ENCODE measurements at places on chromosomes 13 and 19.

DNA sequence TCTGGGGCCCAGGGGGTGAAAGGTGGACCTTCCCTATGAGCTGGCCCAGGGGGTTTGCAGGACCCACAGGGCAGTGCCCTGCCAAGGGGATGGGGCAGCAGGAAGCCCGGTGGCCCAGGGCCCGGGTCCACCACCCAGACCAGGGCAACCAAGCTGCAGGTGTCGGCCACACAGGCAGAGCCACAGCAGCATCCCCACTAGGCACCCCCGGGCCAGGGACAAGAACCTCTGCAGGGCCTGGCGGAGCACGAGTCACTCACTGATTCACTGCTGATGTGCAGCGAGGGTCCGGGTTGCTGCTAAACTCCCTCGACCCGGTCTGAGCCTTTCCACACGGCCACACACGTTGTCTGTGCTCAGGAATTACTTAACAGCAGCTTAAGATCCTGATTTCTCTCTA, 8.8 kb downstream of the FZR1 start:
- no peak for DNase-seq

DNA sequence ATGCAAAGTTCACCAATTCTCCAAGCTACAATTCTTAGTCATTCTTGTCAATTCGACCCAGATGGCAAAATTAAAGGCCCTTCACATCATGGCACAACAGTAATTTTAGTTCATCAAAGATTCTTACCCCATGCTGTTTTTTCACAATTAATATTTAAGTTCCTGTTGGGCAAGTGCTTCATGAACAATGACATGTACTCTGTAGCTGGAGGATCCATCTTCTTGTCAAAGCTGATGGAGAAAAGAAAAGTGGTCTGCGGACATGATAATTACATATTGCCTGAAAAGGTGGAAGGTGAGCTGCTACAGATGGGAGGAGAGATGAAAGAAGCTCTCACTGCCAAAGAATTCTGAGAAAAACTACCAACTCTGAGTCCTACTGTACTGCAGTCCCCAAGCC, 1370.3 kb upstream of the SLC10A2 start:
- no peak for DNase-seq

GRCh38 chr19:57363688-57364181, 384 bp downstream of the TRAPPC2B start:
- no peak for DNase-seq

DNA sequence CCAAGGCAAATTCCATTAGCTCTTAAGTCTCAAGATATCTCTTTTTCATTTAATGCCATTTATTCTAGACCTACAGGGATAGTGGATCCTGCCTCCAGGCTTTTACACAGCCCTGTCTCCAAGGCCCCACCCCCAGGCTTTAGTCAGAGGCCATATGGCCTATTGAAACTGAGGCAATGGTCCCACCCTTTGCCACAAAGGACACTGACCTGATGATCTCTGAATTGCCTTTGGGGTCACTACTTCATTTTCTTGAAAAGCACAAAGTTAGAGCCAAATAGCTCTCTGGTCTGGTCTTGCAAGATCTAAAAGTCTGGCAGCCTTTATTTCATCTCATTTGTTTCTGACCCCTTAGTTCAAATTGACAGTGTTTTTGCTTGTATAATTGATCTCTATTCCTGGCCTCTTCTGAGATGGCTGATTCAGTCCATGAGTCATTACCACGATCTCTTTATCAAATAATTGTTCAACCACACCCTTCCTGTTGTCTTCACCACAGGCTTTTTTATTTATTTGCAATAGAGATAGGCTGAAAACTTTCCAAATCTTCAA, 209.8 kb downstream of the FGF14 start:
- no peak for DNase-seq

DNA sequence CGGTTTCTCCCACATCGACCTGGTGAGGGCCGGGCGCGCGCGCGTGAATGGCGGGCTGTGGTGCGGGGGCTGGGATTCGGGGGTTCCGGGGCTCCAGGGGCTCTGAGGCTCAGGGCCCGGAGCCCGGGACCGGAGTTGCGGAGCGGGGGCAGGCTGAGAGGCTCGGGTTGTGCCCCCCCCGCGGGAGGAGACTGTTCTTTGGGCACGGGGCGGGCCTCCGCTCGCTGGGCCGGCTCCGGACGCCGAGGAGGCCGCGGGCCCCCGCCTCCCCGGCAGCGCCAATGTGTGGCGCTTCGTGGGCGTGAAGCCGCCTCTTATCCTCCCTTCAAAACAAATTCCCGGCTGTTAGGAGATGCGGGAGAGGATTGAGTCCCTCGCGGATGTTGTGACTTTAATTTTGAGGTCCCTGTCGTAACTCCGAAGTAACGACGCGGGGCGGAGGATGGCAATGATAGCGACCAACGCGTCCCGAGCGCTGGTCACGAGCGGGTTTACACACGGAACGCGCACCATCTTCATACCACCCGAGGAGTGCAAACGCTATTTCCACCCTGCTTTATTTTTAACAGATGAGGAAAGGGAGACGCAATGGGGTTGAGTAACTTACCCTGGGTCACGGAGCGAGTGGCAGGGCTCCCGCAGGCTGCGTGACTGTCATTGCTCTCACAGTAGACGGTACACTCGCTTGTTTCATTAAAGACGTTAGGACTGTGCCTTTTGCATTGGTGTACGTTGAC, 536 bp downstream of the UBA2 start:
- DNase-seq: no peak

GRCh38 chr13:110371550-110372465, 64.7 kb downstream of the COL4A2 start:
- no peak for DNase-seq

- DNase-seq: no peak
These were observed 52.6 kb upstream of the URAD start for GRCh38 chr13:28041031-28041461.

DNA sequence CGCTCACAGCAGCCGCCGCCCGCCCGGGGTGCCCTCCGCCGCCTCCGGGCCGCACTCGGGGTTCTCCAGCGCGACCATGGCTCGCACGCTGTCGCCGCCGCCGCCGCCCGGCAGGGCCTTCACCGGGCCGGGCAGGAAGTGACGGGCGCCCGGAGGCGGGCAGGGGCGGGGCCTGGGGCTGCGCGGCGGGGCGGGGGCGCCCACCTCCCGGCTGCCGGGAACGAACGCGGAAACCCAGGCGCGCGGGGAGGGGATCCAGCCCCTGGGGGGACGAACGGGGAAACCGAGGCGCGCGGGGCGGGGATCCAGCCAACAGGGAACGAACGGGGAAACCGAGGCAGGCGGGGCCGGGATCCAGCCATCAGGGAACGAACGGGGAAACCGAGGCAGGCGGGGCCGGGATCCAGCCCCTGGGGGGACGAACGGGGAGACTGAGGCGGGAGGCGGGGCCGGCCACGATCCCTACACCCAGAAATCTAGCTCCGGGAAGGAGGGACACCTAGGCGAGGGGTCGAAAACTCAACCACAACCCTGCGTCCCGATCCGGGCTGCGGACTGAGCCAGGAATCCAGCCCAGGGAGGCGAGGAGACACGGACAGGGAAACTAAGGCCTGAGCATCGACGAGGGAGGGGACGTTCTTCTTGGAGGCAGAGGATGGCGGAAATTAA, at the start of gene R3HDM4:
R3HDM4 (minus strand) TSS at position 140 of the 669 bp plus-strand sequence; CDS start at position 78, 62 bp downstream.
- no peak for DNase-seq

DNA sequence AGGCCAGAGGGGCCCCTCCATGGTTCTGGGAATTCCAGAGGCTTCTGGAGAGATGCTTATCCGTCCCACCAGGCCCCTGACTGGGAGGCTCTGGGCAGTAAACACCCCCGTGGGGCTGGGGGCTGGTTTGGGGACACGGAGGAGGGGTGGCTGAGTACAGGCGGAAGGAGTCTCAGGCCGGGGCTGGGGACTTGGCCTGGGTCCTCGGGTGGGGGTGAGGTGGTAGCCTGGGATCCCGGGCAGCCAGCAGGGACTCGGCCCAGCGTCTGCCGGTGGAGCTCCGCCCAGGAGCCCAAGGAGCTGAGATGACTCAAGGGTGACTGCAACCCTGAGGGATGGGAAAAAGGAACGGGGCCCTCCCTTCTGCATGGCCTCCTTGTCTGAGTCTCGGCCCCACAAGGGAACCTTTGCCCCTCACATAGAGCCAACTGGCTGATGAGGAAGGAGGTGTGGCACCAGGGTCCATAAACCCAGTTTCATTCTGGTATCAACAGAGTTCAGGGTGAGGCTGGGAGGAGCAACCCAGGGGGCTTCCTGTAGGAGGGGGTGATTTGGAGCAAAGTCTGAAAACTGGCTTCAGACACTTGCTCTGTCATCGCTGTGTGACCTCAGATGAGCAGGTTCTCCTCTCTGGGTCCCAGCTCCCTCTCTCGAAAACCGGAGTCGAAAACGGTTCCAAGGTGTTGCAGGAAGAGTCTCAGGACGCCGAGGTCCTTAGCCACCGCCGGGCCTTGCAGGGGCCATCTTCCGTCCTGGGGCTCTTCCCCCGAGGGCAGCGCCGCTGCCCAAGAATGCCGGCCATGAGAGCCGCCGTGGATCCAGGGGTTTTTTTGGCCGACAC, 809 bp downstream of the MISP start:
- DNase-seq: peak; percentile 73
